ENCODE measurements at places on chromosomes 16 and 17. TPM values are rescaled to one million over a fixed set of nuclear protein-coding genes. Genes with fewer than 3 reads are reported as not detected.

Gene TBC1D3
- not detected for total RNA-seq

Gene DNAI2
- total RNA-seq: 0.36 TPM

Gene SCNN1G
- total RNA-seq: not detected

Gene ATP2C2
- total RNA-seq: not detected

Gene FSCN2
- 0.50 TPM for total RNA-seq

Gene MYH8
- not detected for total RNA-seq

Gene CDYL2
- 37.8 TPM for total RNA-seq

Gene CACNG3
- not detected for total RNA-seq

Gene CCL7
- not detected for total RNA-seq

Gene BCAS3
- 9.3 TPM for total RNA-seq

Gene NPIPA2
- not detected for total RNA-seq

Gene RPL38
- 1,434 TPM for total RNA-seq

Gene KCNJ2
- not detected for total RNA-seq

Gene TEKT1
- total RNA-seq: not detected

Gene LRRC37A
- total RNA-seq: 1.0 TPM

Gene NAGS
- 1.1 TPM for total RNA-seq

Gene GCGR
- not detected for total RNA-seq

Gene TSPOAP1
- total RNA-seq: 7.2 TPM

Gene SMG6
- 55.0 TPM for total RNA-seq

Gene KRTAP9-2
- total RNA-seq: not detected

Gene POLR3K
- total RNA-seq: 63.0 TPM

Gene BMERB1
- total RNA-seq: 23.2 TPM

Gene CNGB1
- total RNA-seq: not detected

Gene HBQ1
- 1.3 TPM for total RNA-seq

Gene SKAP1
- total RNA-seq: 53.2 TPM

Gene KRT31
- not detected for total RNA-seq

Gene GAS2L2
- 0.10 TPM for total RNA-seq

Gene HSD17B2
- total RNA-seq: not detected

Gene NPIPB6
- total RNA-seq: 1.1 TPM

Gene ATP1B2
- total RNA-seq: 0.25 TPM

Gene GRIN2A
- total RNA-seq: not detected

Gene FAM171A2
- total RNA-seq: 0.36 TPM

Gene ZNF469
- 1.4 TPM for total RNA-seq

Gene MAFG
- 28.2 TPM for total RNA-seq

Gene CNTNAP4
- not detected for total RNA-seq

Gene KRTAP1-5
- total RNA-seq: not detected

Gene ASGR2
- total RNA-seq: not detected

Gene G6PC1
- total RNA-seq: not detected

Gene LITAFD
- not detected for total RNA-seq

Data from activated CD8-positive, alpha-beta memory T cell treated with anti-CD3 and anti-CD28 coated beads for 36 hours (primary cell).